ENCODE measurements at places on chromosomes 1 and 21.
A peak's percentile ranks its signal among the peaks of the same experiment; 100 is the strongest.

GRCh38 chr1:10924030-10924429 lies 88.4 kb upstream of the TARDBP start:
- DNase-seq = no peak

GRCh38 chr1:201898992-201899391 lies 10.3 kb downstream of the SHISA4 start:
- no peak for DNase-seq

DNA sequence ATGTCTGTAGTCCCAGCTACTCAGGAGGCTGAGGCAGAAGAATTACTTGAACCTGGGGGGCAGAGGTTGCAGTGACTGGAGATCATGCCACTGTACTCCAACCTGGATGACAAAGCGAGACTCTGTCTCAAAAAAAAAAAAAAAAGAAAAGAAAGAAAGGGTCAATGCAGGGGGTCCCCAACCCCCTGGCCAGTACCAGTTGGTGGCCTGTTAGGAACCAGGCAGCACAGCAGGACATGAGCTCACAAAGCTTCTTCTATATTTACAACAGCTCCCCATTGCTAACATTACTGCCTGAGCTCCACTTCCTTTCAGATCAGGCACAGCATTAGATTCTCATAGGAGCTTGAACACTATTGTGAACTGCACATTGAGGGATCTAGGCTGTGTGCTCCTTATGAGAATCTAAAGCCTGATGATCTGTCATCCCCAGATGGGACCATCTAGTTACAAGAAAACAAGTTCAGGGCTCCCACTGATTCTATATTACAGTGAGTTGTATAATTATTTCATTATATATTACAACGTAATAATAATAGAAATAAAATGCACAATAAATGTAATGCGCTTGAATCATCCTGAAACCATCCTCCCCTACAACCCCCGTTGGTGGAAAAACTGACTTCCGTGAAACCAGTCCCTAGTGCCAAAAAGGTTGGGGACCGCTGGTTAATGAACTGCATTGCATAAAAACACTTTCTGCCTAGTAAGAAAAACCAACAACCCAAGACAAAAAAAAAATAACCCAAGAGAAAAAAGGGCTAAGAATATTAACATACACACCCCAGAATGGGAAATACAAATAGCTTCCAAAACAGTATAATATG lies 2.8 kb downstream of the ZBTB8OS start:
- DNase-seq = no peak

DNA sequence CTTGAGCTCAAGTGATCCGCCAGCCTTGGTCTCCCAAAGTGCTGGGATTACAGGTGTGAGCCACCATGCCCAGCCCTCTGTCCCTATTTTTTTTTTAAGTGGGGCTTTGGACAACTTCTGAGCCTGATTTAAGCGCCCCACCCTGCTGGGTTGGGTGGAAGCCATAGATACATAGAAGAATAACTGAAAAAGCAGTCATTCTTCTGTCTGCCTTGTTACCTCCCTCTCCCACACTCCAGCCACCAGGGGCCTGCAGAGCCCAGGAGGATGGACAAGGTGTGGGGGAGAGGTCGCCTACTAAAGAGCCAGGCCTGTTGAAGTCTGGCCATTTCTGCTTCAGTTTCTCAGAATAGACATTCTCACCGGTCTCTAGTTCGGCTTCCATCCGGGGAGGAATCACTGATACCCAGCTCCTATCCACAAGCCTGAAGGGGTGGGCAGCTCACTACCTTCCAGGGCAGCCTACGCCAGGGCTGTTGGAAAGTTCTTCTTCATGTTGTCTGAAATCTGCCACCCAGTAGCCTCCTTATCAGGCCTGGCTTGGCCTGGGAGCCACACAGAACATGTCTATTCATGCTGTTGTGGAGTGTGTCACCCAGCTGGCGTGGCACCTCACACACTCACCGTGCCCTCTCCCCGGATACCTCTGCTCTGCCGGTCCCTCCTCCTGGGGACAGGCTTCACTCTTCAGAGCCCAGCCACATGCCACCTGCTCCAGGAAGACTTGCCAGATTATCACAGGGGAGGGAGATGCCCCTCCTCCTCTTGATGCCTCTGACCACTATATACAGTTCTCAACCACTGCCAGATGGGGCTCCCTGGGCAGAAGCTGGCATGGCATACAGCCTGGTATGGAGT lies 27.7 kb downstream of the KNCN start:
- no peak for DNase-seq

DNA sequence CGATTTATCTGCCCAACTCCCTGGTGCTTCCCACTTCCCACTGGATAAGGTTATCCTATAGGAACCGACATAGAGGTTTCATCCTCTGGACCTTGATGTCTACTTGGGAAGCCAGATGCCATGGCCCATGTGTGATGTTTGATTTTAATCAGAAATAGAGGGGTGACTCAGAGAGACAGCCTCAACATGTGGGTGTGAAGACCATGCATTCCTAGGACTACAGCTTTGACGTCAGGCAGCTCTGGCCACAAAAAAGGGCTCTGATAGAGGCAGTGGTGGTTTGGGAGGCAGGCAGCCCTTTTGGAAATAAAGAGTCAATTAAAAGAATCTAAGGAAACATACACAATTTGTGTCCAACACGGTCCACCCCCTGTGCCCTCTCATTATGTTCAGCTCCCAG lies 5.2 kb upstream of the SH2D2A start:
- DNase-seq = no peak

- no peak for DNase-seq
Measured at GRCh38 chr1:67188137-67188536, 21.9 kb downstream of the IL23R start.

DNA sequence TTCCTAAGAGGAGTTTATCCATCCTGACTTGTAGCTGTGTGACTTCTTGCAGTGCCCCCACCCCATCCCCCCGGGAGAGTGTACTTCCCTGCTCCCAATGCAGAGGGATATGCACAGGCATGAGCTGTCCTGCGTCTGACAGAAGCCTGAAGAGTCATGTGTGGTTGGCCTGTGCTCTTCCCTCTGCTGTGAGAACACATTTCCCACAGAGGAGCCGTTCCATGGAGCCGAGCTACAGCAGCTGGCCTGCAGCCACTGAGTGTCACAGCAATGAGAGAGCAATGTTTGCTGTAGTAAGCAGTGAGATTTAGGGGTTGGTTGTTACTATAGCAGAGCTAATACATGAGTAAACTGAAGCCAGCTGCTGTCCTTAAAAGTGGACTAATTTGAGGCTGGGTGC lies 22.0 kb downstream of the PARS2 start:
- peak; percentile 9 for DNase-seq

DNA sequence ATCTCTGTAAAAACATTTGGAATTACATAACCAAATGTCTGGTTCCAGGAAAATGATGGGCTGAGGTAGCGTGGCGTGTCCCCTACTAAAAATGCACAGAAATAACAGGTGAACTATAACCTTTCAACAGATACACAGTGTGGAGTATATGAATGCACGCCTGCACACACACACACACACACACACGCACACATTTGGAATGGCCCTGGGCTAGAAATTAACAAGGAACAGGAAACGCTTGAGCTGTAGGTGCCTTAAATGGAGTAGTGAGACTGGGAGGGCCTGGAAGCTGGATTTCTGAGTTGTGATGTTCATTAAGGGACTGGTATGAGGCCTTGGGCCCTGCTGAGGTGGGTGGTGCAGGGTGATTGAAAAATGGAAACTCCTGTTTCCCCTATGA lies 246.5 kb upstream of the C1orf174 start:
- no peak for DNase-seq

All from muscle of arm (tissue), 14 donors.